ENCODE measurements at places on chromosomes 2 and 18.

DNA sequence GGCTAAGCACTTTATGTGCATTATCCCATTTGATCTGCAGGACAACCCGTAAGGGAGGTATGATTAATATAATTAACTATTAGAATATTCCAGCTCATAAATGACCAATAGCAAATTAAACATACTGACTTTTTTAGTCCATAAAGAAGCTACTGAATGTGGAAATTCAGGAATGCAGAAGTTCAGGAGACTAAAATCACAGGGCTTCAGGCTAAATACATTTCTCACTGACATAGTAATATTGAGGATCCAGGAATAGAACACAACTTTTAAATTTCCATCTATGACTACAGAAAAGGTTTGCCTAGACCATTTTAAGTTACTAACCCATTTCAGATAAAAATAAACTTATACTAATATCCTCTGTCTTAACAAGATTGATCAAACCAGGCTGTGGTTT is 97.4 kb upstream of the CCDC195 start:
- DNase-seq = no peak

GRCh38 chr18:29560270-29560669 is 1383.3 kb upstream of the CDH2 start:
- DNase-seq = no peak

DNA sequence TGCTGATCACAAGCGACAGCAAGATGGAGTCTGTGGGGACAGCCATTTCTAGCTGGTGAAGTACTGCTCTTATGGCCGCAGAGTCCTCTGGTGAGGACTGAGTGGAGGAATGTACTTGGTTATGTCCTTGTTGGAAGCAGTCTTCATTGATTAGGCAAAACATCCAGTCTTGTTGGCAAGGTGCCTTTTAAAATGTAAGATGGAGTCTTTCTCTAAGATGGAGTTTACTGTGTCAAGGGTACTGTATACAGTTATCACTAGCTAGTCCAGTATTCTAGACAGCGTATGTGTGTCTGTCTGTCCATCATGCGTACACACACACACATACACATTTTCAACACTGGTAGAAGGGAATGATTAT is 74.8 kb downstream of the NPAS2 start:
- DNase-seq = no peak

- DNase-seq = no peak
Measured at GRCh38 chr18:7626922-7627440, 59.9 kb downstream of the PTPRM start.
